ENCODE measurements at places on chromosomes 5 and 9. TPM values are rescaled to one million over a fixed set of nuclear protein-coding genes. Genes with fewer than 3 reads are reported as not detected.

The SLC22A4 gene
- total RNA-seq: 1.1 TPM

The FST gene
- total RNA-seq: 30.8 TPM

The SGTB gene
- total RNA-seq: 20.7 TPM

The CRB2 gene
- total RNA-seq: not detected

The DDX4 gene
- total RNA-seq: not detected

The IARS1 gene
- total RNA-seq: 469 TPM

The CAMK2A gene
- total RNA-seq: 1.8 TPM

The LCN1 gene
- not detected for total RNA-seq

The IL17B gene
- 0.22 TPM for total RNA-seq

The FBN2 gene
- 95.7 TPM for total RNA-seq

The PTGDS gene
- 40.7 TPM for total RNA-seq

The TRIM14 gene
- 7.7 TPM for total RNA-seq

The DMRT3 gene
- not detected for total RNA-seq

The ANKRD18A gene
- not detected for total RNA-seq
